Motor neuron (in vitro differentiated cells): ENCODE measurements at places on chromosomes 13 and 19. TPM values are rescaled to one million over a fixed set of nuclear protein-coding genes. Genes with fewer than 3 reads are reported as not detected.

The VSTM1 gene
- total RNA-seq = not detected in 2 replicates

The RFX2 gene
- 1.1 and 1.4 TPM in 2 replicates for total RNA-seq

The MBD3L3 gene
- 3.2 TPM in 1 of 2 replicates, not detected in the other for total RNA-seq

The PDE4C gene
- 3.5 and 4.3 TPM in 2 replicates for total RNA-seq

The CACNA1A gene
- total RNA-seq = 18.8 and 23.0 TPM in 2 replicates

The ZNF730 gene
- not detected in 2 replicates for total RNA-seq

The ZNF677 gene
- total RNA-seq = 24.0 and 24.3 TPM in 2 replicates

The ABHD8 gene
- total RNA-seq = 8.1 and 8.2 TPM in 2 replicates

The NXNL1 gene
- total RNA-seq = not detected in 2 replicates

The KLHL1 gene
- total RNA-seq = 10.6 and 11.9 TPM in 2 replicates

The TNFSF9 gene
- 110 and 118 TPM in 2 replicates for total RNA-seq

The BCL2L12 gene
- 5.3 and 11.3 TPM in 2 replicates for total RNA-seq

The TMEM221 gene
- 0.31 and 0.54 TPM in 2 replicates for total RNA-seq

The CCDC159 gene
- 16.8 and 18.0 TPM in 2 replicates for total RNA-seq

The CEACAM3 gene
- total RNA-seq = 1.3 and 1.4 TPM in 2 replicates

The SEMA6B gene
- total RNA-seq = 19.3 and 19.5 TPM in 2 replicates
